CD4-positive, alpha-beta T cell (primary cell): ENCODE measurements at places on chromosomes 3 and 15.

DNA sequence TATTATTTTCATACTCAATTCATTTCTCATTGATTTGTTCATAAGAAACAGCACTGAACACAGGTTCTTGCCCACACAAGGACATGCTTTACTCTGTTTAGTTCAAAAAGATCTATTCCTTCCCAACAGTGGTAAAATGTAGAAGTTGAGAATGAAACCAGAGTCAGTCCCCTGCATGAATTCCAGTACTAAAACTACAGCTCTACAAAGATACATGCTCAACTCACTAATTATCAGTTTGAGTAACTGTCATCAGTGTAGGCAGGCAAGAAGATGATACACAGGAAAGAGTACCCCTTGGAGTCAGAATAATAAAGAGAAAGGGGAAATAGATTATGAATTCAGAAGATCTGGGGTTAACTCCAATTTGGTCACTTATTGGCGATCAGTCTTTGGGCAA, 43.2 kb downstream of the NR2E3 start:
- no peak for DNase-seq

DNA sequence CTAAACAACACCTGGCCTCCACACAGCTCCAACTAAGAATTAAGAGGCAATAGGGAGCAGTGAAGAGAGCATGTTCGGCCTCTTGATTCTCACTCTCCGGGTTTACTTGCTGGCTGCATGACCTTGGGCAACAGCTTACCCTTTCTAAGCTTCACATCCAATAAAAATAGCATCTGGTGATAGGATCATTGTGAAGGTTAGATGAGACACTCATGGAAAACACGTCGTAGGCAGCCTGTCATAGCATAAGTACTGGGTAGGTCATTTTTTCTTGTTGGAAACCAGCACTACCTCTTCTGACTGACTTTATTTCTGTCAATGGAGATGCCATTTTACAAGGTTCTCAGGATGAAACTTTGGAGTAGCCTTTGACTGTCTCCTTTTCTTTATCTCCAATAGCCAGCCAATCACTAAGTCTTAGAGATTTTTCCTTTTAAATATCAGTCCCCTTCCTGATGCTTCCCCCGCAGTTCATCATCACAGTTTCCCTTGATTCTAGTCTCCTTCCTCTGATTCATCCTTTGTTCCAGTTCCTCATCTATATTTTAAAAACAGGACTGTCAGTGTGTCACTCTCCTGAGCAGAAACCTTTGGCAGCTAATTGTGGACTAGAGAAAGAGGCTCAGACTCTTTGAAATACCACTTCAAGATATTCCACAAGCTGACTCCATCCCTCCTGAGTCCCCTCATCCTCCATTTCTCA, 271.5 kb downstream of the SLC9A9 start:
- DNase-seq, result no peak

GRCh38 chr15:43955140-43955539, 128.3 kb downstream of the WDR76 start:
- no peak for DNase-seq

- DNase-seq, result no peak
Observed at GRCh38 chr3:185316740-185317412, 46.1 kb upstream of the MAP3K13 start.

DNA sequence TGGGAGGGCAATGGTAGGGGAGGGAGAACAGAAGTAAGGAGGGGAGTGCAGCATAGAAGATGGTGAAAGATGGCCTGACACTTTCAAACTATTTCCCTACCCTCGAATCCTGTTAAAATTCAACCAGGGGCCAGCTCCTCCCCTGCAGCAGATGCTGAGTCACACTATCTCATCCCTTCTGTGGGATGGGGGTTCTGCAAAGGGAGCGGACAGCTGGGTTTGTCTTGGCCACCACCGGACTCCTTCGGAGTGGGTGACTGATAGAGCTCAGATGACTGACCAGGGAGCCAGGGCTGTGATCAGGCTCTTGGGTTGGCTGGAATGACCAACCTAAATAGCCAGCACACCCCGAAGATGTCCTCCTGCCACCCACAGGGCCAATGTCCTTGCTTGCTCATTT, 33.6 kb upstream of the TMCC1 start:
- no peak for DNase-seq

- DNase-seq, result no peak
Observed at GRCh38 chr15:64536244-64536836, 76.0 kb downstream of the ZNF609 start.

DNA sequence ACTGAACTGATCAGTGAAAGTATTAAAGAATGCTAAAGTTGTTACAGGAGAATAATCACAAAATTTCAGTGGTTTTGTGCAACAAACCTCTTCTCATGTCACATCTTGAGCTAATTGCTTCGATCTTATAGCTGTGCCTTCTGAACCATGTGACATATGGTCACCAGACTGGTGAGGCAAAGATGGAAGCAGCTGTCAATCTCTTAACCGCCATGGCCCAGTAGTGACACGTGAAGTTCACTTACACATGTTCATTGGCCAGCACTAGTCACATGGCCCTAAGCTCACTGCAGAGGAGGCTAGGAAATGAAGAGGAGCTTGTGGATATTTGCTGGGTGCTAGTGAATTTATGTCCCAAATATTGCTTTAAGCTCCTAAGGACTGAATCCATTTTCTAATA, 32.5 kb downstream of the BOC start:
- DNase-seq, result no peak

- no peak for DNase-seq
Observed at GRCh38 chr3:97835761-97836160, 13.9 kb downstream of the CRYBG3 start.

DNA sequence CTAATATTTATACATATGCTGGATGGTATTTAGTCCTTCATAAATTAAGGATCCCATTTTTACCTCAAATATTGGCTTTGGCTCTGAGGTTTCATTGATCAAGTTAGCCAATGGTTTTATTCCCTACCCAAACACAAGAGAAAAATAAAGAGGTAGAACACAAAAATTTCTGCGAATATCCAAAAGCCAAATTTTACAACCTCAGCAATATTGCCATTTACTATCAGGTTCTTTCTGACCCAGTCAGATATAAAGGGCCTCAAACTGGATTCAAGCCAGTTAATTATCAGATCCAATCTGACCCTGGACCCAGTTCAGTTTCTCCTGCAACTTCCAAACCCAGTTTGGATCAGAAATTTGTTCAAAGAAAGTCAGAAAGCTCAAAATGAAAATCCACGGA, 998.1 kb downstream of the SI start:
- DNase-seq, result no peak

- DNase-seq, result no peak
Observed at GRCh38 chr15:75712668-75713337, at the start of gene CSPG4. TSS of gene CSPG4 (minus strand) at chr15:75712848. CDS start at chr15:75712755, 93 bp downstream.
